Stimulated activated CD4-positive, alpha-beta T cell treated with anti-CD3 and anti-CD28 coated beads, Interleukin-1b, Interleukin-23, amount 100 ng/mL, for 4 hours (primary cell): ENCODE measurements at places on chromosomes 16 and 17.

GRCh38 chr17:8753976-8754440, 4.3 kb downstream of the SPDYE4 start:
- DNase-seq = no peak

GRCh38 chr16:66418165-66418962, 8.7 kb upstream of the BEAN1 start:
- DNase-seq = no peak

DNA sequence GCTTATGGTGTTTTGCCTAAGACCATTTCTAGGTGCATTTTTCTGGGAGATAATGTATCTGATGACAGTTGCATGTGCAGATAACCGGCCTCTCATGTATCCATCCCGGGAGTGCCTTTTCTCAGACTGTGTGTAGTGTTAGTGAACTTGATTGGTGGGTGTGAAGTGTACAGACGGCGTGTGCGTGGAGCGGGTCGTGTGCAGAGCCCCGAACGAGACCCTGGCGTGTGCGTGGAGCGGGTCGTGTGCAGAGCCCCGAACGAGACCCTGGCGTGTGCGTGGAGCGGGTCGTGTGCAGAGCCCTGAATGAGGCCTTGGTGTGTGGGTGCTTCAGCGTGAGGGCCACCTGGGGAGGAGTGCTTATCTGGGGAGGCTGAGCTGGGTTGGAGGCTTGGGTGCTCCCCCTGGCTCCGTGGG, 28.9 kb upstream of the ZNF750 start:
- no peak for DNase-seq

DNA sequence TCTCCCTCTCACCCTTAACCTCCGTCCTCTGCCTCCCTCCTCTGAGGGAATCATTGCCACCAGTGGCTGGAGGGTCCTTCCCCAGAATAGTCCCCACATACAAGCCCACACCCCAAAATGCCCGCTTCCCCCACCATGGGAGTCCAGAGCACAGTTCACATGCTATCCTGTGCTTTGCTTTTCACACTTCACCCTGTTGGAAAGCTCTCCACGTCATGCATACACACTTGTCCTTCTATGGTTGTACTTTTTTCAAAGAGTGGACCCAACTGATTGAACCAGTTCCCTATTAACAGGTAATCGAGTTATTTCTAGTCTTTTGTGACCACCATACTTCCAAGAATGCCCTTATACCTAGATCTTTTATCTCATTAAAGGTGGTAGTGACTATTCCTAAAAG, 23.8 kb upstream of the KIFC3 start:
- no peak for DNase-seq

GRCh38 chr17:48429638-48430586, at the start of gene SKAP1:
TSS of gene SKAP1 (minus strand) at chr17:48430214.
- peak; percentile 66 for DNase-seq

DNA sequence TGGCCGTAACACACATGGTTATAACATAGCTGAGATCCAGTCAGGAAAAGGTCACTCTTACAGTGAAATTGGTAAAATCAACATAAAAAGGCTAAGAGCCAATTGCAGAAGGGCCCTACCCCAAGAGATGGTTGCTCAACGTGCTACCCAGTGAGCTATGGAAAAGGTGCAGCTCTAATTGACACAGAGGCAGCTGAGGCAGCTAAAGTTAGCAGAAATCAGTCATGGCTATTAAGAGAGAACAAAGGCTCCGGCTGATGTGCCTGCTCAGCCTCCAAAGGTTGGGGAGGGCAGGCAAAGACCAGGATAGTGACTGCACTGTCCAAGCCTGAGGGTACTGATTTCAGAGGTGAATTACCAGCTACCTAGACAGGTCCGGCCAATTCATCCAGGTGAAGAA, 76.5 kb upstream of the ATP2A3 start:
- no peak for DNase-seq

DNA sequence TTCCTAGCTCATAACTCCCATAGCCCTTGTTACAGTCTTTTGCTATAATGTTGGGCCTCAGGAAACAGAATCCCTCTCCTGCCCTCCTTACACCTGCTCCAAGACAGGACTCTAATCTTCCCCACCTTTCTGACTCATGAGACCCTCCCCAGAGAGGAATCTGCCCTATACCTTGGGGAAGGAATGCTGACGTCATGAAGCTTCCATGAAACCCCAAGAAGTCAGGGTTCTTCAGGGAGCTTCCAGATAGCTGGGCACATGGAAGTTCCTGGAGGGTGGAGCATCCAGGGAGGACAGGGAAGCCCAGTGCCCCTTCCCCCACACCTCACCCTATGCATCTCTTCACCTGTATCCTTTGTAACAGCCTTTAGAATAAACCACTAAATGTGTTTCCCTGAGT, 285.7 kb downstream of the SOX9 start:
- no peak for DNase-seq

DNA sequence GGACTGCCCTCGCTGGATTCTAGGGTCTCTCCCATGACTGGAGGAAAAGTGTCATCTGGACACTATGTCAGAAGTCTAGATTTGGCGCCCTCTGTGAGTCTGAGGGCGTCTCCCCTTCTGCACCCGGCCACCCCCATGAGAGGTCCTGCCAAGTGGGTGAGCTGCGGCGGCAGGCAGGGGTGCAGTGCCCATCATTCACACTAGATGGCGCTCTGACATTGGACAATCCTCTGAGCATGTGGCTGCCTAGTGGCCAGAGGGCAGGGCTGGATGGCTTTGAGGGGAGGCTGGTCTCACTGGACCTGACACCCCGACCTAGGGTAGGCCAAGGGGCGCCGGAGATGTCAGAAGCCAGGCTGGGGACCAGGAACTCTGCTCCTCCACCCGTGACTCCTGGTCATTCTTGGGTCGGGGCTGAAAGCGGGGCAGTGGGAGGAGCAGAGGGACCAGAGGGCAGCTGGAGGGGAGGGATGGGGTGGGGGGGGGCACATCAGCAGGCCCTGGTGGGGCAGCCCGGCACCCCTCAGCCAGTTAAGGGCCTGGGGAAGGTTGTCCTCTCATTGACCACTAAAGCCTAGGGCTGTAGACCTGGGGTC, 28.0 kb downstream of the MRM1 start:
- peak; percentile 70 for DNase-seq

DNA sequence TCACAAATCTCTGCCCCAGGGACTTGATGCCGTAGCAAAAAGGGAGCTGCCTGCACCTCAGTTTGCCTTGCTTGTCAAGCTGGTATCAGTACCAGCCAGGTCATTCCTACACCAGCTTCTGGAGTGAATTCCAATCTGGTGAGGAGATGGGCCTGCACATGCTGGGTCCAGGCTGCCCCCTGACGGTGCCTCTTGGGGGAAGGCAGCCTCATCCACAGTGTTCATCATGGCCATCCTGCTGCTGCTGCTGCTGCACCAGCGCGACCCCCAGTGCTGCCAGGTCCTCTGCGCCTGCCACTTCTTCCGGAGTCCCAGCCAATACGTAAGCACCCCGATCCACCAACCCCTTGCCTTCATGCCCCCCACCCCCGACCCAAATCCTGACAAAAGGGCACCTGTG, 8.3 kb downstream of the MRPL27 start:
- no peak for DNase-seq

DNA sequence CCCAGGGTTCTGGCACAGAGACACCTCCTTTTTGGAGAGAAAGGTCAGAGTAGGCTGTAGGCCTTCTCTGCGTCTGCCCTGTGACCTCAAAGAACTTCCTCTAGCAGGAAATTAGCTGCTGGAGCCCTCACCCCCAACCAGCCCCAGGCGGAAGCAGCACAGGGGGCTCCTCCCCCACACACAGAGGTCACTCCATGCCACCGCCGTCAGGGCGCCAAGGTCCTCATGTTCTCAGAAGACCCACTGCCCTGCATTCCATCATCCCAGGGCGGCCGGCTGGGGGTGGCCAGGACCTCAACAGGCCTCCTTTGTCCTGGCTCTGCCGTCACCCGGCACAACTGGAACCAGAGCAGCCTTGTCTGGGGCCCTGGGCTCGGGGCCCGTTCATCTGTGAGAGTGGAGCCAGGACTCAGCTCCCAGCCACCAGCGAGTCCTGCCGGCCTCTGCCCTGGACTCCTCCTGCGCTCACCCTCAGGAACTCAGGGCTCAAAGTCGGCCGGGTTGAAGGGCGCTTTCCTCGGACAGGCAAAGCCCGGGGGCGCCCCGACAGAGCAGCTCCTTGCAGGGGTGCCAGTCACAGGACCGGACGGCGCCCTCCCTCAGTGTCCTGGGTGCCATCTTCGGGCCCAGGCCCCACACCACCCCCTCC, 1.2 kb downstream of the TMC6 start:
- peak; percentile 47 for DNase-seq

DNA sequence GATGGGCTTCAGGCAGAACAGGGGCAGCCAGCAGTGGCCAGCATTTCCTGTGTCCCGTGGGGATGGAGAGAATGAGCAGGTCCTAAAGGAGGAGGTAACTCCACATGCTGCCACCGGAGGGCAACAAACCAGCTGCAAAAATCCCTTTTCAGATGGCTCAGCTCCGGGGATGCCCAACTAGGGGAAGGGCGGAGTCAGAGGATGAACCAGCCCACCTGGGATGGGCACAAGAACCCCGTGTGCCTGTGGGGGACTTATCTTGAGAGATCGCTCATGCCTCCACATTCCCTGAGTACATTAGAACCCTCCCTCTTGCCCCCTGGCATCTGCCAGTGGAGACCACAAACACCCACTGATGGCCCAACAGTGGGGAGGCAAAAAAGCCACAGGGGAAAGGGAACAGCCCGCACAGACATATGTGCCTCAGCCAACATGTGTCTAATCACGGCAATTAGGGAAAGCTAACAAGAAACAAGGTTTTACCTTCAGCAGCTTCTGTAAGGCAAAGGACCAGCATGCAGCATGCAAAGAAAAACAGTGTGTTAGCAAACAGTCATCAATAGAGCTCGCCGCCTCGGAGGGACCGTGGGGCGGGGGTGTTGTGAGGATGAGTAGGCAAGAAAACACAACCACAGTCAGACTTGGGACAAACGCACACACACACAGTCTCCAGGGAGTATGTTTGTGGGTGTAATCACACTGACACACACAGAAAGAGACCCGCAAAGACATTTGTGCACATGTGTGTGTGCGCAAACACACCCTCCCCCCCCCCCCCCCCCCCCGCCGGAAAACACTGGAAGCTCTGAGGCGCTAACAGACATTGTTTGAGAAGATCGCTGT, 64.0 kb downstream of the MYO18A start:
- no peak for DNase-seq

- no peak for DNase-seq
Measured at GRCh38 chr16:2689968-2690801, 7.9 kb downstream of the KCTD5 start.

GRCh38 chr16:85639529-85640253, 26.6 kb downstream of the GSE1 start:
- DNase-seq = no peak

- no peak for DNase-seq
Measured at GRCh38 chr17:63429766-63430165, 16.3 kb downstream of the CYB561 start.

- no peak for DNase-seq
Measured at GRCh38 chr17:81125573-81126081, 39.7 kb upstream of the PVALEF start.

DNA sequence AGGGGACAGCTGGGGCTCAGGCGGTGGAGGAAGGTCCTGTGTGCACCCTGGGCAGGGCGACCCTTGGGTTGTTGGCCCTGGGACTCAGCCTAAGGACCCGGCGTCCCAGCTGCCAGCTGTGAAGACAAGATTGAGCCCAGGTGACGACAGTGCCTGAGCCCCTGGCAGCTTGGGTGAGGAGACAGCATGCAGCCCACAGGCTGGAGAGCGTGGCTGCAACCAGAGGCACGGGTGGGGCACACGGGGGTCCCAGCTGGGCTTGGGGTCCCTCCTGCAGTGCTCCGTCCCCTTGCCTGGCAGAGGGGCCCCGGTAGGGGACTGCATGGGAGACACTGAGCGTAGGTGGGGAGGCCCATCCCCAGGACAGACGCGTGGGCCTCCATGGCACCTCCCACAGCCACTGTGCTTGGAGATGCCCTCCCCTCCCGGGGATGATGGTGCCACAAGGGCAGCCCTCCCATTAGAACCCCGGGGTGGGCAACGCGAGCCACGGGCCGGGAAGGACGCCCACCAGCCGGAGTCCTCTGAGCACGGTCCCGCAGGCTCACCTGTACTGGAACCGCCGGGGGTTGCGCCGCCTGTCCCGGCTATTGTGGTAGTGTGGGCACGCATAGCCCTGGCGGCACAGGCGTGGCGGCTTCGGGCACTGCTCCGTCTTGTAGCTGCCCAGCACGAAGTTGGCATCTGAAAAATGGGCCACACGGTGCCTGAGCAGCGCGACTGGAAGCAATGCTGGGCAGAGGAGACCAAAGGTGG, 15.5 kb downstream of the UNKL start:
- DNase-seq = no peak

DNA sequence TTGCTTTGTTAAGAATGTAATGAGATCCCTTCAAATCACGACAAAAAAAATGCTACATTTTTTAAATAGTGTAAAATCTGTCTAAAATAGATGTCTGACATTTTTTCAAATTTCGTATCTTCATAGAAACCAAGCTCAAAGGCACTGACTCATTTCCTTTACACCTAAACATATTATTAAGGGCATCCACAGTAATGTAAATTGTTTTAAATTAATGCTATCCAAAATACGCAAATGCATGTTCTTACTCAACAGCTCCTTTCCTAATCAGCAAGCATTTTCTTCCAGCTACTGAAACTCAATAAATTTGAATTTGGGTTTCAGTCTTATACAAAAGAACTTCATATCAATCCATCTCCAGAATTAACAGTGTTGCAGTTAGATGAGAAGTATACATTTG, 4.3 kb downstream of the C16orf87 start:
- DNase-seq = no peak

GRCh38 chr17:77957235-77957856, 1.2 kb upstream of the TNRC6C start:
- DNase-seq = no peak

DNA sequence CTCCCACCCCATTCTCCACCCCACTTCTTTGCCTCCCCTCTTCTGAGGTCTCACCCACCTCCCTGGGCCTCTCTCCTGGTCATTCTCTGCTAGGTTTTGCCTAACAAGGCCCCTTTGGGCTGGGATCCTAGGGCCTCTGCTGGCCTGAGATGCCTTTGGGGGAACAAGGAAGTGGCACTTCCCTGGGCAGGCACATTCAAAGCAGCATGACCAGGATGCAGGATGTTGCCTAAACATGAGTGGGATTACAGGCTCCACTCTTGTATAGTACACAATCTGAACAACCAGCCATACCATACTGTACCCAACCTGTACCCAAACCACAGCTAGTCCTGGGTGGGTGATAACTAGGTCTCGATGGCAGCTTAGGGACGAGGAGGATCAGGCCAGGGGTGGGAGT, 9.0 kb downstream of the GALK1 start:
- no peak for DNase-seq
